ENCODE measurements at places on chromosomes 3 and 15.

- DNase-seq = no peak
Measured at GRCh38 chr3:31050296-31050695, 155.8 kb upstream of the GADL1 start.

GRCh38 chr15:73582851-73583379 lies 50.3 kb downstream of the NPTN start:
- no peak for DNase-seq

- no peak for DNase-seq
Measured at GRCh38 chr3:23252122-23252521, 49.0 kb downstream of the UBE2E2 start.

DNA sequence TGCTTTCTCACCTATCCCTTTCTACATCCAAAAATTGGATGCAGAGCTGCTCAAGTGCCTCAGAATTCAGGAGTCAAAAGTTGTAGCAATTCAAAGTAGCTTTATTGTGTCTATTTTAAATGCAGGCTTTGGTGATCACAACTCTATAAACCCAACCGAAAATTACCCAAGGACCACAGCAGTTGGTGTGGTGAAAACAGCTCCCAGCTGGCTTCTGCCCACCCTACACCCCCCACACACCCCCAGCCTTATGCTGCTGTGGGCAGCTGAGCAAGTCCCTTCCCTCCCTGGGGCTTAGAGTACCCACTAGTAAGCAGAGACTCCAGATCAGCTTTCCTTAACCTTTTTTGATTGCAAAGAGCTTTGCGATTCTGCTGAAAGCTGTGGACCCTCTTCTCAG lies 5.8 kb upstream of the HES1 start:
- DNase-seq = no peak

DNA sequence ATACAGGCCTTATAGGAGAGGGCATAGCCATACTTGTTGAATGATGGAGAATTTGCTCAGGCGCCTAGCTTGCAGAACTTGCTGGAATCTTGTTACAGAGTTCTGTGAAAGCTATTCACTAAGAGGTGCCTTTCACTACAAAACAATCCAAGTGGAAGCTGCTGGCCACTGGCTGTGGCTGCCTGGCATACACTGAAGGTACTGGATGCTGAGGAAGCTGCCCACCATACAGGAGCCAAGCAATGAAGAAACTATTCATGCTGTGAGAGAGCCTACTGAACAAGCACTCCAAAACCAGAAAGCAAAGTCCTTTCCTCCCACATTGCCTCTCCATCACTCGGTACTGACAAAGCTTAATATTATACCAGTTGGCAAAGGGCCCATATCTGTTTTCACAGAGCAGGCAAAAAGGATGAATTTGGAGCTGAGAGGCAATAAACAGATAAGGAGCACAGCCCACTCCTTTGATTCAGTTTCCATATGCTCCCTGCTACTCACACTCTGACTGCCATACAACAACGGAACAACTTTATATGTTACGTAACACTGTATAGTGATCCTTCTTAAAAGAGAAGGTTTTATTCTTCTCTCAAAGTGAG lies 192.6 kb upstream of the ALCAM start:
- DNase-seq = no peak

GRCh38 chr3:115651087-115651486 lies 27.8 kb downstream of the GAP43 start:
- DNase-seq = no peak
